ENCODE measurements at places on chromosomes 11 and 22.

DNA sequence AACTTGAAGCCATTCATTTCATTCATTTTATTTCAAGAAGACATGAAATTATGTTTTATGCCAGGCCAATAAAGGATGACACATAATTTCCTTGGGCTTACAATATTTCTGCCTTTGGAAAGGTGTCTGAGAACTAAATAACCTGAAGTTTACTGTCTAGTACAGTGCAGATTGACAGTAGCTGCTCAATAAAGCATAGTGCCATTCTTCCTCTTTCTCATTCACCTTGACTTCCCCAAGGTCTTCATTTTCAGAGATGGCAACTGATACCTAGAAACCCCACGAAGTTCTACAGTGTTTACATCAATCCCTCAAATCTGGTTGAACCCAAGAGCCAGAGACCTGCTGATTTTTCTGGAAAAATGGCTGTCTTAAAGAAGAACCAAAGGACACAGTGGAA lies 144.3 kb upstream of the SYN3 start:
- no peak for DNase-seq

- no peak for DNase-seq
These were observed 20.8 kb upstream of the SMIM38 start for GRCh38 chr11:69134957-69135356.

DNA sequence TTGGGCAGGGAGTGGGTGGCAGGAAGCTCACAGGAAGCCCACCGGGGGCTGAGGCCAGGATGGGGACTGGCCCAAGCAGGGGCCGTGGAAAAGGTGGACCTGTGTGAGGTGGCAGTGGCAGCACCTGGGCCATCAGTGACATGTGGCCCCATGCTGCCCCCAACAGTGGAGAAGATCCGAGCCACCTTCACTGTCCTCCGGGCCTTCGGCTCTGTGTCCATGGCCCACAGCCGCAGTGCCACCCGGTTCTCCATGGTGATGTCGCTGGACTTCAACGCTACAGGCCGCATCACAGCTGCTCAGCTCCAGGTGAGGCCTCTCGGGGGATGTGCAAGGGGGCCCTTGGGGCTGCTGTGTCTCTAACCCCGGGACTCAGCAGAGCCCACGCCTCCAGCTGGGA lies 37.9 kb downstream of the MYO18B start:
- no peak for DNase-seq

GRCh38 chr22:26409719-26410335 lies 19.2 kb upstream of the ASPHD2 start:
- no peak for DNase-seq

- DNase-seq = no peak
These were observed 762.2 kb downstream of the ETS1 start for GRCh38 chr11:127825183-127825582.

GRCh38 chr11:28702450-28702790 lies 594.2 kb downstream of the METTL15 start:
- no peak for DNase-seq

GRCh38 chr11:94533206-94533605 lies 10.5 kb upstream of the FUT4 start:
- no peak for DNase-seq

GRCh38 chr22:45468872-45469271 lies 33.8 kb upstream of the FBLN1 start:
- DNase-seq = no peak

- DNase-seq = no peak
These were observed 15.8 kb upstream of the CARS1 start for GRCh38 chr11:3073029-3073435.

DNA sequence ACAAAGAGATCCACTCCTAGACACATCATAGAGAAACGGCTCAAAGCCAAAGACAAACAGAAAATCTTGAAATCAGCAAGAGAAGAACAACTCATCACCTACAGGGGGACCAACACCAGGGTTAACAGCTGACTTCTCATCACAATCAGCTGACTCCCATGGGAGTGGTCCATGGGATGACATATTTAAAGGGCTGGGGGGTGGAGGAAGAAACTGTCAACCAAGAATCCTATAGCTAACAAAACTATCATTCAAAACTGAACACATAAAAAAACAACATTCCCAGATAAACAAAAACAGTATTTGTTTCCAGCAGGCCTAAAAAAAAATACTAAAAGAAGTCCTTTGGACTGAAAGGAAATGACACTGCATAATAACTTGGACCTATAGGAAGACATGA lies 86.7 kb downstream of the APOL5 start:
- DNase-seq = no peak

DNA sequence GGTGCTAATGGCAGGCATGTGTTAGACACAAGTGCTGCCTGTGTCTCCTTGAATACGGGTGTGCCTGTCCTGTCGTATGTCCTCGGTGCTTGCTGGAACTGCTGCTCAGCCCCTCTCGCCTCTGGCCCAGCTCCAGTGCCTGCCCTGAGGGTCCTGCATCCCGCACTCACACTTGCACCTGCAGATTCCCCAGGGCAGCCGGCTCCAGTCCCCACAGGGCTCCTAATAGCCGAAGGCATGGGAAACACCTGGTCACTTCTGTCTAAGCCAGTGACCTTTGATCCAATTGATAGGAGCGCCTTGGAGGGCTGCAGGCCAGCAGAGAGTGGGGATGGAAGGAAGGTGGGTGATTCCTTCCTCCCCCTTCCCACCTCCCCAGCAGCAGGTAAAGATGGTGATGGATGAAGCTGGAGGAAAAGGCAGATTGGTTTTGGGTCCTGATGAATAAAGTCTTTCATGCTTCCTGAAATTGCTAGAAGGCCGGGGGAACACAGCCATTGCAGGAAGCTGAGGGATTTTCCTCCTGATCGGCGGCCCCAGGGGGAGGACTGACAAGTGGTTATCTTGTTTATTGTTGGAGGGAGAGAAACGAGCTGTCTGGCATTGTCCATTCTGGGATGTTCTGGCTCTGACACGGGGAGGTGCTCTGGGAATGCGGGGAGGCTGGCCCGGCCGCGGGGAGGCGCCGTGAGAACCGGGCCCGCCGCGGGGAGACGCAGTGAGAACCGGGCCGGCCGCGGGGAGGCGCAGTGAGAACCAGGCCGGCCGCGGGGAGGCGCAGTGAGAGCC lies 110.9 kb upstream of the B3GAT1 start:
- DNase-seq = no peak

GRCh38 chr11:35281169-35281688 lies 138.1 kb downstream of the SLC1A2 start:
- no peak for DNase-seq

DNA sequence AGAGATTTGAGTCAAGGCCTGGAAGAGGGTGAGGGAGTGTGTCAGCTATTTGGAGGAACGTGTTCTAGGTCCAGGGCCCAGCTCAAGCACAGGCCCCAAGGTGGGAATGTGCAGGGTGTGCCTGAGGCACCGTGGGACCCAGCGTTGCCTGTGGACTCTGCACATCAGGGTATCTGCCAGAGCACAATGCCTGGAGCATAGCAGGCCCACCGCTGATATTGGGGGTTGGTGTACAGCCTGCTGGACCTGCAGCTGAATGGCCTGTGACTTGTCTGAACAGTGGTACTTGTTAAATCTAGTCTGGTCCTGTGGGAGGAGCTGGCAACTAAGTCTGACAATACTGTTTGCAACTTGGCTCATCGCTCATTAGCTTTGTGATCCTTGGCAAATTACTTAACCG lies 131.7 kb downstream of the GRIK4 start:
- DNase-seq = no peak

DNA sequence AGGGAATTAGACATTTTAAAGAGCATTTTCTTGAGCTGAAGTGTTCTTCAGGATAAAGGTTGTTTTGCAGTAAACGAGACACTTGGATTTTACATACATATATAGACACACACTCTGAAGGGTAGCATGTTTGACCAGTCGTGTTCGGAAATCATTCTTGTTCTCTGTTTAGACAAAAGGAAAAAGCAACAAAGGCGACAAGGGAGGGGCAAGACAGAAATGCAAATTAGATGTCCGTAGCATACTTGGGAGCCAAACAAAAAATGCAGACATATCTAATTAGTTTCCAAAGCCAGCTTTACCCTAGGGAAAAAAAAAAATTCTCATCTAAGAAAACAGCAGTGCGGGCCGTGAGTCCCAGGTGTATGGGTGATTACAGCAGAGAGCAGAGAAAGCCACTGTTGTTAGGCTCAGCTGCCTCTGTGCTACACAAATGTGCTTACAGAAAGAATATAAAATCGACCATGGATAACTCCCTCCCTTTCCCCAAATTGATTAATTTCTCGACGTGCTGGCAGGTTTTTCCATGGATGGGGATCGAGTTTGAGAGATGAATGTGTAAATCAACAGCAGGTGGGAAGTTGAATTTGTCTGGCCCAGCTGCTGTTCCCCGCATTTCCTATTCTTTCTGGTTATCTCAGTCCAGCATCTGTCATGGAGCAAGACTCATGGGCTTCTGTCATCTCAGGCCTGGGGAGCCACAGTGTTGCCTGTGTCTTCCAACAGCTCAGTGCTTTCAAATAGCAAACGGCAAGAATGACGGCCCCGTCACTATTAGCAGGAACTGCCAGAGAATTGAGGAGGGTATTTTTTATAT lies 176.5 kb upstream of the TTC12 start:
- no peak for DNase-seq

DNA sequence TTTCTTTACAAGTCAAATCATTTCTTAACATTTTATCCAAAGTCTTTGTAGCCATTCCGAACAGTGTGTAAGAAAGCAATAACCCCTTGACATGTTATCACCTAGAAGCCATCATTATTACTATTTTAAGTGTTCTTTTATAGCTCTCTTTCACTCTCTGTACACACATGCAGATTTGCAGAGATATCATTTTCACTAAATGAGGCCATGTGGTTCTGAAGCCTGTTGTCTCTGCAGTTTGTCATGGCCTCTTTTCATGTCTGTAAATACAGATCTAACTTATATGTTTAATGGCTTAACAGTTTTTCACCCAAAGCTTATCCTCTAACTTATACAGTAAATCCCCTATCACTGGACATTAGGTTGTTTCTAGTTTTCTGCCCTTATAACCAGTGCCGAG lies 166.8 kb downstream of the MYO18B start:
- DNase-seq = no peak

DNA sequence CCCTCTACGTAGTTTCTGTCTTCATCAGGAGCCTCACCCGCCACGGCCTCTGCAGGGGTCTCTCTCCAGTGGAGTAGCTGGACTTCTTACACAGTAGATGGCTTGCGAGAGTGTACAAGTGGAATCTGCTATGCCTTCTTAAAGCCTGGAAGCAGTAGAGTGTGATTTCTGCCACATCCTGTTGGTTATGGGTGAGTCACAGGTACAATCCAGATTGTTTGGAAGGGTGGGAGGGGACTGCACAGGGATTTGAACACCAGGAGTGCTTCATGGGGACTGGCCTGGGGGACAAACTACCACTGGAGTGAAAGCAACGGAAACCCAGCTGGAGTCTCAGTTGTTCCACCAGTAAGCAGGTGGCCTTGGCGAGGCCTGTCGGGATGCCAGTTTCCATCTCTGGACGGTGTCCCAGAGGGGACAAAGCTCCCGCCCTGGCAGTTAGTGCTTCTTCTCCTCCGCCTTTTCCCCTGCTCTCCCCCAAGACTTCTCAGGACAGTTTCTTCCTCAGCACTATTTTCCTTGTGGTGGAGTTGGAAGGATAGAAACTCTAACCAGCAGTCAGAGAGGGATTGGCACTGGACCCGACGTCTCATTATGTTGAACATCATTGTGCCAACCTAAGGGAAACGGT lies 85.0 kb upstream of the RCN1 start:
- DNase-seq = no peak

- DNase-seq = no peak
These were observed 935 bp upstream of the RTN4RL2 start for GRCh38 chr11:57459164-57460021.

- no peak for DNase-seq
These were observed 26.8 kb upstream of the RAG1 start for GRCh38 chr11:36540998-36541397.

- no peak for DNase-seq
These were observed 11.3 kb downstream of the PRAME start for GRCh38 chr22:22547692-22548300.

- DNase-seq = no peak
These were observed 112.3 kb downstream of the INSC start for GRCh38 chr11:15227011-15227410.

GRCh38 chr11:26842478-26843282 lies 120.8 kb upstream of the SLC5A12 start:
- no peak for DNase-seq

GRCh38 chr22:18978506-18978905 lies 42.4 kb upstream of the PRODH start:
- no peak for DNase-seq

GRCh38 chr11:129131316-129131715 lies 60.8 kb downstream of the ARHGAP32 start:
- no peak for DNase-seq

DNA sequence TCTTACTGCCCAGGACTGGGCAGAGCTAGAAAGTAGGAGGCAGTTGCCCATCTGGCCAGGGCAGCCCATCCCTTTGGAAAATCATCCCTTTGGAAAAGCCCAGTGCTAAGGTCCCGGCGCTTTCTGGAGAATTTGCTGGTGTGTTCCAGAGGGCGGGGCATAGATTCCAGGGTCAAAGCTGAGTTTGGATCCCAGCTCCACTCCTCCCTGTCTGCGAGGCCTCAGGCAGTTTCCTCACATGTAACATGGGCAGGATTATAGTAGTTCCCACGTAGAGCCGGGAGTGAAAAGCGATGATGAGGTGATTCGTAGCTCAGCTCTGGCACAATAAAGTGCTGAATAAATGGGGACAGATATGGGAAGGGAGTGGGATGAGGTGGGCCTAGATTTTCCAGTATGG lies 31.4 kb upstream of the LRRC10B start:
- DNase-seq = no peak

GRCh38 chr11:12556788-12557384 lies 117.3 kb upstream of the TEAD1 start:
- no peak for DNase-seq

GRCh38 chr22:21443057-21443734 lies 24.0 kb upstream of the TMEM191C start:
- DNase-seq = no peak

- DNase-seq = no peak
These were observed at the start of gene SYT12 for GRCh38 chr11:67022961-67023956. Gene SYT12, plus strand, starts transcription at chr11:67023134. Its CDS starts 7,011 bp downstream, at chr11:67030145.

DNA sequence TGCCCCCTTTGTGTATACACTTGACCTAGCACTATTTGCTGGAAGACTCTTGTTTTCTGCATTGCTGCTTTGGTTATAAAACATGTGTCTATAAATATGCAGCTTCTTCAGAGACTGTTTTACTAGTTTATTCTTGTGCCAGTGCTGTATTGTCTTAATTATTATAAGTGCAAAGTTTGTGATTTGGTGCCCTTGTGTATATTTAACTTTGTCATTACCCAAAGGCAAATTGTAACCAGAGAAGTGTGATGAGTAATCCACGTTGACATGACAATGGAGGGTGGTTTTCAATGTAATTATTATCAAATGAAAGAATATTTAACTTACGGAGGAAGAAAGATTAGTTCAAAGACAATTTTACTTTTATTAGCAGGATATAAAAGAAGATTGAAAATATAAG lies 75.0 kb upstream of the PRODH start:
- DNase-seq = no peak

DNA sequence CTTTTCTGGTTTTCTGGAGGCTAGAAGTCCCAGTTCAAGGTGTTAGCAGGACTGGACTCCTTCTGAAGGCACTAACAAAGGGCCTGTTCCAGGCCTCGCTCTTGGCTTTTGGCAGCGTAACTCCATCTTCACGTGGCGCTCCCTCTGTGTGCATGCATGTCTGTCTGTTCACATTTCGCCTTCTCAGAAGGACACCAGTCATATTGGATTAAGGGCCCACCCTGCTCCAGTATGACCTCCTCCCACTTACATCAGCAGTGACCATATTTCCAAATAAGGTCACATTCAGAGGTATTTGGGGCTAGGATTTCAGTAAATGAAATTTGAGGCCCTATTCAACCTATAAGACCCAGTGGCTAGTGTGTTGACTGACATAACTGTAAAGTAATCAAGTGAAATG lies 20.0 kb downstream of the APLP2 start:
- no peak for DNase-seq

GRCh38 chr11:74689666-74690065 lies 41.6 kb downstream of the CHRDL2 start:
- no peak for DNase-seq

All from NK-92 treated with Interleukin-12 subunit alpha and Interleukin-12 subunit beta, amount 100 ng/mL, for 24 hours (cell line).